SJSA1 (cell line): ENCODE measurements at places on chromosomes 5 and 9. TPM values are rescaled to one million over a fixed set of nuclear protein-coding genes. Genes with fewer than 3 reads are reported as not detected.

GRCh38 chr9:108634204-108634603 is 221.6 kb downstream of the ACTL7B start:
- DNase-seq, result no peak

- DNase-seq, result no peak
Measured at GRCh38 chr9:27059907-27060306, 49.1 kb upstream of the TEK start.

The PCDHGA5 gene
- total RNA-seq, result 0.76 and 1.8 TPM in 2 replicates

The RASGRF2 gene
- total RNA-seq, result 8.4 and 12.5 TPM in 2 replicates

DNA sequence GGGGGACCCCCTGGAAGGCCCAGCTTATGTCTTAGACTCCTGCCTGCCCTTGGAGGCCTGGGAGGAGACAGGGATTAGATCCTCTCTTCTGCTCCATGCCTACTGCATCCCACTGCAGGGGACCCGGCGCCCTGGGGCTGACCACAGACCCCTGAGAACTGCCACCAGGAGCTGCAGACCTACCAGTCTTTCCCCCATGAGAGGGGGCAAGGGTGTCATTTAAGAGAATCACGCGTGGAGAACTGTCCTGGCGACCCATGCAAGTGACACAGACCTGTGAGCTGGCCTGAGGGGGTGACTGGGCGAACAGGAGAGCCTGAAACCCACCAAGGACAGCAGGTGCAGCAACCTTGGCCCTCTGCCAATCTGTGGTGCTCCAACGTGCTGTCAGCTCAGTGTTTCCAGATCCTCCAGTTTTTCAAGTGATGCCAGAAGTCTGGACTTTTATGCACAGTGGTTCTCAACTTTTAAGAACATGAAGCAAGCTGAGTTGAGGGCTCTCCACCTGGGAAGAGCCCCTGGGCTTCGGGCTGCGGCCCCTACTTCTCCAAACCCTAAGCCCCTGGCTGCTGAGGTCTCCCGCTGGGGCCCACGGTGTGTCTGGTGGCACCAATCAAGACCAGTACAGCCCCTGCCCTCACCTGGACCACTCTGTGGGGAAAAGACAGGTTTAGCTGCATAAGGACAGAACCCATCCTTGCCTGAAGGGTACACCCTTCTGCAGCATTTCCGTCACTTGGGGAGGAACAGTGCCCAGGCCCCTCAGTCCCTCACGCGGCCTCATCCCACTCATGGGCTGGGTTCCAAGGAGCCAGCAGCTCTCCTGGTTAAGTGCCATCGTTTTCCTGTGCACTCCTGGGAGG is 18.2 kb downstream of the GFPT2 start:
- peak; percentile 54 for DNase-seq

DNA sequence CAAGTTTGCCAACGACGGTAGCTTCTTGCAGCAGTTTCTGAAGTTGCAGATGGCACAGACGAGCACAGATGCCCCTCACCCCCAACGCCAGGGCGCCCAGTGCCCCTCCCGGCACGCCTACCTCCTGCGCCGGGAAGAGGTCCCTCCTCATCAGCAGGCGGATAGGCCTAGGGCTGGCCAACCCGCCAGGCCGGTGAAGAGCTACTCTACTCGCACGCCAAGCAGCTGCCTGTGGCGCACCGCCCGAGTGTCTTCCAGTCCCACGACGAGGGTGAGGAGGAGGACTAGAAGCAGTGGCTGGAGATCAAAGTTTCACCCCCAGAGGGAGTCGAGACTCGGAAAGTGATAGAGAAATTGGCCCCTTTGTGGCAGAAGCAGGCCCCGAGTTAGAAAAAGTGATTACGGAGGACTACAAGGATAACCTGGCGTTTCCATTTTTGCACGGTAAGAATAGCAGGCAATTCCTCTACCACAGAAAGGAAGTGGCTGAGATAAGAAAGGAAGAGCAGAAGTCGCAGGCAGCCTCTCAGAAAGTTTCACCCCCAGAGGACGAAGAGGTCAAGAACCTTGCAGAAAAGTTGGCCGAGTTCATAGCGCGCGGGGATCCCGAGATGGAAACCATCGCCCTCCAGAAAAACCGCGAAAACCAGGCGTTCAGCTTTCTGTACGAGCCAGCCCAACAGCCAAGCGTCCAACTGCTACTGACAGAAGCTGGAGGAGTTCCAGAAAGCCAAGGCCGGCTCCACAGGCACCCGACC is 170.4 kb downstream of the HINT1 start:
- DNase-seq, result no peak

DNA sequence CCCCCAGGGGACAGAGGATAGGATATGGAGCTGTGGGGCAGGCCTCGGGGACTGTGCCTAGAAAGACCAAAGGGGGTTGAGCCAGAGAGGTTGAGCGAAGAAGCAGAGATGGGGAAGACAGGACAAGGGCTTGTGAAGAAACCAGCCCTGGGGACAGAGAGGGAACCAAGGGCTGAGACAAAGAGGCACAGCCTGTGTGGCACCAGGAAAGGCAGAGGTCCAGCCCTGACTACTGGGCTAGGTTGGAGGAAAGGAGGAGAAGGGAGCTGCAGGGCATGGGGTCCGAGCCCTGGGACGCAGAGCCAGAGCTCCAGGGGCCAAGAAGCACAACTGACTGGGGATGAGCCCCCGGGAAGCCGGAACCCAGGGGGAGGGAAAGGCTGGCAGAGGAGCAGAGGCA is 9.2 kb downstream of the REEP2 start:
- no peak for DNase-seq

The PRLR gene
- total RNA-seq, result 0.05 TPM in 1 of 2 replicates, not detected in the other

DNA sequence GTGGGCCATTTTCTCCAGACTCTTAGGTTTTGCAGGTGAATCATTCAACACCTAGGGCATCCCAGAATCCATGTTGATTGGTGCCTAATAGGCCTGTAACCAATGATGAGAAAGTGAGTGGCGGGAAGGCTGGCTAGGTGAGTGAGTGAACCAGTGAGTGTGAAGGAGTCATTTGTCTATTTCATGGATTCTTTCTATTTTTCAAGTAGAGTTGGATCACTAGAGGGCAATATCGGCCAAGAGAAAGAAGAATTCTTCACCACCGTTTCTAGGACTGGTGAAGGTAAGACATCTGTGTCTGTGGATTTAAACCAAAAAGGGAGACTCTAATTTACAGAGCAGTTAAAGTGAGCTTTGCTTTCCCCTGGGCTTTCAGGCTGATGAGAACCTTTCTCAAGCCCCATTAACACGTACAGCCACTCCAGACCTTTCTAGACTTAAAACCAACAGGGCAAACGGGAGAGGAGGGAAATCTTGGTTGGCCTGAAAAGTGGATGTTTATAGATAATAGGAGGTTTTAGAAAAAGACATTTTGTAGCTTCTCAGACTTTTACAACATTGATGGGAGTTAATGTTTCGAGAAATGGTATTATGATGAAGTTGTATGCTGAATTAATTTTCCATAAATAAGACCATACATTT is 114.3 kb upstream of the IL12B start:
- peak; percentile 79 for DNase-seq

The LMAN2 gene
- total RNA-seq, result 360 and 397 TPM in 2 replicates

- DNase-seq, result no peak
Measured at GRCh38 chr9:69696802-69697201, 24.6 kb upstream of the APBA1 start.

DNA sequence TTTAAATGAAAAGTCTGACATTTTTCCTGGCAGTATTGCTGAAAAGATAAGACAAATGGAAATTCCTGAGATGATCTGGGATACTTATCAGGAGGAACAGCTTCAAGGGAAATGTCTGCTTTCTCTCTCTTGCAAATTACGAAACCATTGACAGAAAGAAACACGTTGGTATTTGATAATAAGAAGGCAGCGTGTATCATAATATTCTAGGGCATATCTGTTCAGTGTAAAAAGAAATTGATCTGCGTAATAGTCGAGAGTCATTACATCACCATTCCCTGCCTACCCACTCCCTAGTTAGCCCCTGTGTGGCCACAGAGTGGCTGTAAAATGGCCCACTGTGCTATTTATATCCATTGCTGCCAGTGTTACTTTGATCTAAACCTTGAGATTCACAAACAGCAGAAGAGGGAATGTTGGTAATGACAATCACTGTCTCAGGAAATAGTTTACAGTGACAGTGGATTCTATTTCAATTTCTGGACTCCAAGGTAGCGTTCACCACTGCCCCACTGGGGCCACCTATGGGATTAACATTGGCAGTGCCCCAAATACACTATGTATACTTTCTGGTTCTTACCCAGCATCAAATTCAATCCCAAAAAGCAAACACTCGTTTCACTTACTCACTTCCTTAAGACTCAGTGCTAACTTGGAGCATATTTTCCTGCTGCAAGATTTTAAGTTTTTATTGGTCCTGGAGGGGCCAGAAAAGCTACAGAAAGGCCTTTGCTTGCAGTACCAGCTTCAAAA is 133.4 kb upstream of the GAS1 start:
- DNase-seq, result no peak

The CDH9 gene
- not detected in 2 replicates for total RNA-seq

DNA sequence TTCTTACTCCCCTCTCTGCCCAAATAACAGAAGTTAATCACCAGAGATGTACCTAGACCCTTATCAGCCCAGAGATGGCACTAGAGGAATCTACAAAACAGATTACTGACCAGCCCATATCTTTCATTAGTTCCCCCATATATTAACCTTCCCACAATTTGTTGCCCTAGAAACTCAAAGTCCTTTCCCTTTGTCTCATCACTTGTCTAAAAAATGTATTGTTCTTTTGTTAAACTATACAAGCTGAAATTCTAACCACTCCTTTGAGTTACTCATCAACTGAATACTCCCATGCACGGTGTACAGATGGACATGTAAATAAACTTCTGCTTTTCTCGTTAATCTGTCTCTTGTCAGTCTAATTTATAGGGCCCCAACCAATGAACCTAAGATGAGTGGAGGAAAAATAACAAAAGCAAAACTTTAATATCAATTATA is 130.9 kb downstream of the CCDC192 start:
- DNase-seq, result peak; percentile 84

The NXNL2 gene
- 0.68 and 1.1 TPM in 2 replicates for total RNA-seq

- DNase-seq, result peak; percentile 23
Measured at GRCh38 chr9:114054191-114054690, 23.9 kb downstream of the AMBP start.

The SMIM33 gene
- not detected in 2 replicates for total RNA-seq

The NUDT12 gene
- total RNA-seq, result 12.6 and 13.9 TPM in 2 replicates

DNA sequence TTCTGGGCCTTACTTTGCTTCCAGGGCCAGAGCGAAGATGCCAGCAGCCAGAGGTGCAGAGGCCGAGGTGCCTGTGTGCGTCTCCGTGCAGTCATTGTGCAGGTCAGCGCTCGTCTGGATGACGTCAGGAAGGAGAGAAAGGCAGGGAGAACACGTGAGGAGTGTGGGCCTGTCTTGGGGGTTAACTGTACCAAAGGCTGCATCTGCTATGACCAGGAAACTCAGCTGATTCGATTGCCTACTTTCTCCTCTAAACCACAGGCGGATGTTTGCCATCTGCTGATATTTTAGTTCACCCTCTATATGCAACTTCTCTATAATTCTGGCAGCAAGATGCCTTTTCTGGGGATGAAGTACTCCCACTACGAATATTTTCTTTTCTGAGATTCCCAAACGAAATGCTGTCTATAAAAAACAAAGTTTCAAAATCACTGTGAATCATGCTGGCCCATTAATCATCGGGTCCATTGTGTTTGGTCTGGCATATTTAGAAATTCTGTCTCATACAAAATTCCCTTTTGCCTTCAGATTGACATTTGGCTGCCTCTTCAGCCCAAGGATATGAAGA is 24.8 kb downstream of the PCSK1 start:
- DNase-seq, result no peak

The TMEM215 gene
- not detected in 2 replicates for total RNA-seq

The PCDHA9 gene
- under 0.01 TPM in 1 of 2 replicates, not detected in the other for total RNA-seq

The AK1 gene
- total RNA-seq, result 32.6 and 32.7 TPM in 2 replicates

The TAS2R1 gene
- total RNA-seq, result not detected in 2 replicates

GRCh38 chr9:33921967-33922895 is 105.3 kb downstream of the UBE2R2 start:
- DNase-seq, result no peak

The TXNDC15 gene
- 108 and 253 TPM in 2 replicates for total RNA-seq

- DNase-seq, result no peak
Measured at GRCh38 chr5:79070350-79070667, 742 bp downstream of the BHMT2 start.

GRCh38 chr9:95870352-95870751 is 5.1 kb upstream of the ERCC6L2 start:
- DNase-seq, result no peak

The C7 gene
- not detected in 2 replicates for total RNA-seq

- peak; percentile 61 for DNase-seq
Measured at GRCh38 chr9:18238254-18238653, 235.7 kb upstream of the ADAMTSL1 start.

DNA sequence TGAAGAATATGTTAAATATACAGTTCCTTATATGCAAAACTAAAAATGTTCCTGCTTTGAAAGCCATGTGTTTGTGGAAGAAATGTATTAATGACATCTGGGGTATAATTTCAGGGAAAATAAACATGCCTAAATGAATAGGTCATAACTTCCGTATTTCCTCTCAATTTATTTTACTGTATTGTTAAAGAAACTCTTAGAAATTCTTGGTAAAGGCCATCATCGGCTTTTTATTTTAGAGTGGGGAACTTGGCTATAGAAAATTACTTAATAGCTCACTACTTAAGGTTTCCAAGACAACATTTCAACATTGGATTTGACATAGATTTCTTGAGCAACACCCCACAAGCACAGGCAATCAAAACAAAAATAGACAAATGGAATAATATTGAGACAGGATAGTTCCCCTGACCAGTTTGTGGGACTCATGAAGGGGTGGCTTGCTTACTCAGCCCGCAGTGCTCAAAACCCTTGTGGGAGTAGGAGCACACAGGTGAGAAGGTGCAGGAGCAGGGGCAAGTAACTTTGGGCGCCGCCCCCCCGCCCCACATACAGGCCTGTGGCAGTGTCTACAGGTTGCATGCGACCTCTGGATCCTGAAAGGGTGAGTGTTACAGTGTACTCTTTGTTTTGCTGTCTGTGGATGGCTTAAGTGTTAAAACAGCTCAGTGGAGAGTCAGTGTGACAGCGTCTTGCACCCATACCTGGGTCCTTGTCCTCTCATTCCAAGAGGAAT is 891.4 kb upstream of the C9orf72 start:
- no peak for DNase-seq

The BSPRY gene
- not detected in 2 replicates for total RNA-seq

GRCh38 chr5:305050-305449 is 16.5 kb upstream of the AHRR start:
- DNase-seq, result no peak

- no peak for DNase-seq
Measured at GRCh38 chr5:12217039-12217438, 312.8 kb upstream of the CTNND2 start.

DNA sequence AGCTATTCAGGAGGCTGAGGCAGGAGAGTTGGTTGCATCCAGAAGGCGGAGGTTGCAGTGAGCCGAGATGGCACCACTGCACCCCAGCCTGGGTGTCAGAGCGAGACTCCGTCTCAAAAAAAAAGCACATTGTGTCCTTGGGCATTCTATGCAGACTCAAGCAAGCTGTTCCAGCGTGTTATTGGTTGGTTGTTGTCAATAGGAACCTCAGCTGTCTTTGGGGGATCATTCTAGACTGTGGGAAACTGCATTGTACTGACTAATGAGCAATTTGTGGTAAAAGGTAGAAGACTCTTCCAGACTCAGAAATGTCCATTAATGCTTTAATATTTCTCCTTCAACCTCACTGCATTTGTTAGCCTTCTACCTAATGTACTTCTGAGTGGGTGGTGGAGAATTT is 379.5 kb upstream of the GRAMD2B start:
- DNase-seq, result no peak

- peak; percentile 47 for DNase-seq
Measured at GRCh38 chr5:168747987-168748777, 169.0 kb upstream of the PANK3 start.

- DNase-seq, result no peak
Measured at GRCh38 chr5:133907075-133907474, 61.4 kb downstream of the C5orf15 start.

GRCh38 chr5:69331528-69332445 is 814 bp downstream of the CCDC125 start:
- no peak for DNase-seq

- peak; percentile 69 for DNase-seq
Measured at GRCh38 chr5:126139773-126140172, 283.4 kb upstream of the GRAMD2B start.
